ENCODE measurements at places on chromosomes 1 and 21.

- DNase-seq, result no peak
These were observed 77.2 kb downstream of the NUF2 start for GRCh38 chr1:163399001-163399400.

DNA sequence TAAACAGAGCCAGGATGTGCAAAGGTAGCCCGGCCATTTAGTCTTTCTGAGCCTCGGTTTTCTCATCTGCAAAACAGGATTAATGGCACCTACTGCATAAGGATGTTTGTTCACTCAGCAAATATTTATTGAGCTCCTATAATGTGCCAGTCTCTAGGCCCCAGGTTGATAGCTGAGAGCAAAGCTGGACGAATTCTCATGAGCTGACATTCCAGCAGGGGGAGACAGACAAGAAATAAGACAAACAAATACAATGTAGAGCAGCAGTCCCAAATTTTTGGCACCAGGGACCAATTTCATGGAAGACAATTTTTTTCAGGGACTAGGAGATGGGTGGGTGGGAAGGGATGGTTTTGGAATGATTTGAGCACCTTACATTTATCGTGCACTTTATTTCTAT is 74.3 kb upstream of the PAX7 start:
- no peak for DNase-seq

GRCh38 chr1:188350104-188350503 is 1521.4 kb downstream of the PLA2G4A start:
- no peak for DNase-seq

GRCh38 chr1:31264790-31265386 is 25.2 kb upstream of the NKAIN1 start:
- DNase-seq, result no peak

- no peak for DNase-seq
These were observed 43.2 kb downstream of the HLCS start for GRCh38 chr21:36923270-36923669.

Data from nucleus accumbens (tissue), 56 donors.